Umbilical cord (tissue), 2 donors: ENCODE measurements at places on chromosomes 5 and 9. TPM values are rescaled to one million over a fixed set of nuclear protein-coding genes. Genes with fewer than 3 reads are reported as not detected.

Gene HAPLN1
- 7.5 TPM for total RNA-seq

GRCh38 chr5:118808441-118808840 is 179.9 kb downstream of the DTWD2 start:
- no peak for DNase-seq

DNA sequence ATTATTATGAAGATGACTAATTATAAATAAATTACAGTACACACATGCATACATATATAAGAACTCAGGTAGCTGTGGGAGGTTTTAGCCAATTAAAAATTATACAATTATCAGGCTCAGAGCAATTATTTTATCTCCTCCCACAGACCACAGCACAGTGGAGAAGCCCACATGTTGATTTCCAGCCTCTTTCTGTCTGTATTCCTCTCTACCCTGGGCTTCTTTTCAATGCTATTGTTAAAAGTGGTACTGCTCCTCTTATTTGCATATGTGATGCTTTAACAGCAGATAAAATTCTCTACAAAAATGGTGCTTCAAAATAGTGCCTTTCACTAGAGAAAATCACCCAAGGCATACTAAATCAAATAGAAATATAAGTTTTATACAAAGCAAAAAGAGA is 218.7 kb downstream of the NFIB start:
- no peak for DNase-seq

- DNase-seq: peak; percentile 35
These were observed 7.8 kb downstream of the ENG start for GRCh38 chr9:127846443-127847177.

Gene ZNF883
- total RNA-seq: 1.7 TPM

Gene PFN3
- not detected for total RNA-seq

Gene SKIC3
- 148 TPM for total RNA-seq

Gene MLANA
- total RNA-seq: 1.2 TPM

DNA sequence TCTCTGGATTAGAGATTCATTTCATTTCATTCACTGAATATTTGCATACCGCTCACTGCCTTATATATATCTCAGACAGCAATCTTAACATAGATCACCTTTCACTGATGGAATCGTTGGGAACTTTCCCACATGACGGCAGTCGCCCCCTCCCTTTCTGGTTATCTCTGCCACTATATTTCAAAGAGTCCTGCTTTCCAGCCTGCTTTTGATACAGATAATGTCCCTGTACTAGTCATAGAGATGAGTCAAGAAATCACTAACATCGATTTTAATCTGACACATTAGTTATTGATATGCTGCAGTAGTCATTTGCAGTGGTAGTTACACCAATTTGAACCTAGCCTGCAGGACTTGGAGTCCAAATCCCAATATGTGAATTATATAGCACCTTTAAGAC is 8.5 kb downstream of the ARSK start:
- no peak for DNase-seq

GRCh38 chr9:9631284-9631683 is 981.5 kb downstream of the PTPRD start:
- no peak for DNase-seq

DNA sequence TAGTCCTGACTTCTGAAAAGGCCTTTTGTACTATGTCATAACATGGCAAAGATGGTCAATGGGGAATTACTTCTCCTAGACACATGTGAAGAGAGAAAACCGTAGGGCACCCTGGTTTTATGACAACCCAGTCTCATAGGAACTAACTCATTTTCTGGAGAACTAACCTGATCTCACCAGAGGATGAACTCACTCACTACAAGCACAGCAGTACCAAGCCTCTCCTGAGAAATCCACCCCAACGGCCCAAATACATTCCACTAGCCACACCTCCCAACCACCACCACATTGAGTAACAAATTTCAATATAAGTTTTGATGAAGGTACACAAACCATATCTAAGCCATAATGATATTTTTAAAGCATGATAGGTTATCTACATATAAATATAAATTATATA is 909.3 kb upstream of the CDH10 start:
- no peak for DNase-seq
